HEK293T (cell line): ENCODE measurements at places on chromosomes 3 and 15.

- DNase-seq = no peak
These were observed 95.3 kb downstream of the IGF2BP2 start for GRCh38 chr3:185729337-185730055.

GRCh38 chr3:5732081-5732480 is 544.6 kb downstream of the EDEM1 start:
- DNase-seq = no peak

- peak; percentile 4 for DNase-seq
These were observed 56.9 kb downstream of the LRCH3 start for GRCh38 chr3:197847866-197848401.

- no peak for DNase-seq
These were observed 361.1 kb upstream of the CDIN1 start for GRCh38 chr15:36218322-36218721.

DNA sequence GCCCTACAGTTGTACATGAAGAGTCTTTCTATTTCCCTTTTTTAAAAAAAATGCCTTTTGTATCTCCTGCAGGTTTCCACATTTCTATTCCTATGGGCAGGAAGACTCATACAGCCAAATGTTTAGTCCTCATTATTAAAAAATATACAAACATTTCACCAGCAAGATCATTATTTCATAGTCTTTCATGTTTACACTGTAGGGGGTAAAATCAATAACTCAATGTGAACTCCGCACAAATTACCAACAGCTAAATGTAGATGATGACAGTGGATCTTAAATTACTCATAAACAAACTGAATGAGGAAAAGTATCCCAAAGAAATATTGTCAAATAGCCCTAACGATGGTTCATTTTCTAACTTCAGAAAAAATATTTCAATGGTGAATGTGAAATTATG is 99.5 kb downstream of the MAGI1 start:
- no peak for DNase-seq

GRCh38 chr3:54773271-54773670 is 154.6 kb downstream of the LRTM1 start:
- DNase-seq = no peak

GRCh38 chr3:60027335-60027734 is 977.5 kb upstream of the CFAP20DC start:
- DNase-seq = no peak

DNA sequence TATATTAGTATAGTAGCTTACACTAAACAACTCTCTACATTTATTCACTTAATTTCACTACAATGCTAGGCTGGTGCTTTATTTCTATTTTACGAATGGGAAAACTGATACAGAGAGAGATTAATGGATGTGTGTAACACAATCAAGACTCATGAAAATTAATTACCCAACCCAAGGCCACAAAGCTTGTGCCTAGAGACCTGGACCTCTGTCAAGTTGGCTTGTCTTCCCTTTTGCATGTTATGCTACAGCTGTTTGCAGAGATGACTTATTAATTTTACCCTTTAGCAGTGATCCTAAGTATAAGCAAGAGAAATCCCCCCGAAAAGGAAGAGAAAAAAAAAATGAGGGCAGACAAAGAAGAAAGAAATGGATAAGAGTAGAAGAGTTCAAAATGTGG is 162.5 kb downstream of the C3orf38 start:
- no peak for DNase-seq

DNA sequence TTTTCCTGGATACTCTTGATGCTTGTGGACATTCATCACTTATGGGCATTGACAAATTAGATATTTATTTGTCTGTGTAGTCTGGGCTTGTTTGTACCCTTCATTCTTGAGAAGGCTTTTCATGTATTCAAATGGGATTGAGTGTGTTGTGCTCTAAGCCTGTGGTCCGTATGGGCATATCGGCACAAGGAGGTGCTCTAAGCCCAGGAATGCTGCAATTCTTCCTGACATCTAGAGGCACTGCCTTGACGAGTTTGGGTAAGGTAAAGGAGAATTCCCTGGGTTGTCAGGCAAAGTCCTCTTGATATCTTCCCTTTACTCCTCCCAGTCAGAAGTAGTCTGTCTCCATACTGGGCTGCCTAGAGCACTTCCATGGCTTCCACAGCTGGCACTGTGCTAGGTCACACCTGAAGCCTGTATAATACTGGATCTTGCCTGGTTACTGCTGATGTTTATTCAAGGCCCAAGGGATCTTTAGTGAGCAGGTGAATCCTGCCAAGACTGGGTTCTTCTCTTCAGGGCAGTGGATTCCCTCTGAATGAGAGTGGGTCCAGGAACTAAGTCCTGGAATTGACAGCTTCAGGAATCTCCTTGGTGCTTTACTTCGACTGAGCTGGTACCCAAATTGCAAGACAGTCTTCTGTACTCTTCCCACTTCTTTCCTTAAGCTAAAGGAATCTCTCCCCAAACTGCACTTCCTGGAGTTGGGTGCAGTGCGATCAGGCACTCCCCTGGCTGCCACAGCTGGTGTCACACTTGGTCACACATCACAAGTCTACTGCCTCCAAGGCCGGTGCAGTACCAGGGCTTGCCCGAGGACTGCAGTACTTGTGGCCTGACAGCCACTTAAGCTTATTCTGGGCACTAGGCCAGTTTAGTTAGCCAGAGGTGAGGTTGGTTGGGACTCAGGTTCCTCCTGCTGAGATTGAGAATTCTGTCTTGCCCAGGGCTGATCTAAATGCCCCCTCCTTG is 46.0 kb downstream of the GALK2 start:
- DNase-seq = peak; percentile 13

DNA sequence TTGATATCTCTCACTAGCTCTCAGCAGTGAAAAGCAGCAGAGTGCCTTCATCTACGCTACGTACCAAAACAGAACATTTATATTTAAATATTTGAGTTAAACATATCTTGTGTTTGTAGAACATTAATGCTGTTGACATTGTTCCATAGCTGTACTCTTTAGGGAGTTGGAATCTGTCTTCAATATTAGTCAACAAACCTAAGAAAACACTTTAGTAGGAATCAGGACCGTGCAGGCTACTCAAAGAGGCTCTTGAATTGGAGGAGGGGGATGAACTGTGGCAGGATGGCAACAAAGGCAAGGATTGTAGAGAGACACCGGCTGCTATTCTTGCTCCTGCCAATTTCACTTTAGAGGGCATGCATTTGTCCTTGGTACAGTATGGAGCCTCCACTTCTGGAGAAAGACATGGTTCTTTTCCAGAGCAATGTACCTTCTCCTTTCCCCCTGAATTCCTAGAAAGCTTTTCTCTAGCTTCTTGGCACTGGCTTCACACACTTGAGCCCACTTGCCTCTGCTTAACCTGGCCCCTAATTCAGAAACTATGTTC is 265.9 kb downstream of the CD47 start:
- DNase-seq = no peak

DNA sequence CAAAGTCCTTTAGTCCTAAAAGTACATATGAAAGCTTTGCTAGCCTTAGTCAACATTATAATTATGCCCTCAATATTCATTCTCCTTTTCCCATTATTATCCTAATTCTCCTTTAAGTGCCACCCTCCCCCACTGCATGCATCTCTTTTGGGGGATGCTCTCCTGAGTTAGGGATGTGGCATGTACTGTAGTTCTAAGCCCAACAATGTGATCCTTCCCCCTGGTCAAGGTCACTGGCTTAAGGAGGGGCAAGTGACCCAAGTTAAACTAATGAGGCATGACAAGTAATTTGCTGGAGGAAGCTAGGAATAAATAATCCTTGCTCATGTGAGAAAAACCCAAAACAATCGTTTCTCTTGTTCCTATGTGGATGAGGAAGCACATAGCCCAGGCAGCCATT is 343.9 kb upstream of the SUCLG2 start:
- no peak for DNase-seq

GRCh38 chr15:94230883-94231722 is at the start of gene MCTP2:
TSS of gene MCTP2 (plus strand) at chr15:94231561. CDS start at chr15:94298266, 66,705 bp downstream.
- DNase-seq = no peak

DNA sequence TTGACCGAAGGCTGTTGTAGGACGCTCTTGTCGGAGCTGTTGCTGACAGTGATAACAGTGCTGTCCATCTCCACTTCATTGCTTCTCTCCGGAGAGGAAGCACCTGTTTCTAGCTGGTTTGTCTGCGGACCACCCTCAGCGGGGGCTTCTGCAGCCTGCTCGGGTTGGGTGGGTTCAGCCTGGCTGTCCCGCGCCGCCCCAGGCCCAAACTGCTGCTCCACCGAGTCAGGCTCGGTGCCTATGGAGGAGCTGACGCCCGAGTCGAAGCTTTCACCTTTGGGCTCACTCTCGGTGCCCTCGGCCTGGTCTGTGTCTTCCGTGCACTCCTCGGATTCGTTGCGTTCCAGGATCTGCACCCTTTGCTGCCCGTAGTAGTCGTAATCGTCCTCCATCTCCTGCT is 56.9 kb downstream of the TIGIT start:
- DNase-seq = no peak

DNA sequence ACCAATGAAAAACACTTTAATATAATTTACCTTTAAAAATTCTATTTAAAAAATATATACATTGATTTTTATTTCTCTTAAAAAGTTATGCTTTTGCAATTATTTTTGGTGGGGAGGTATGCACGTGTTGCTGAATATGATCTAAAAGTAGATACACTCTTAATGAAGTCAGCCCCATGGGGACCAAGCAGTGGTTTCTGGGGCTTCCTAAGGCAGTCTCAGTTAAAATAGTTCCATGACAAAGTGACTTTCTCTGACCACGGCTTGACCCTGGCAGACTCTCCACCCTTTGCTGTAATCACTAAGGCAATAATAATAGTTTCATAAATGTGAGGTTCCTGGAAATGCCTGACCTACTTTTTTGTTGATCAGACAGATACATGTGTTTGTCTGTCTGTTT is 50.4 kb downstream of the CCR4 start:
- no peak for DNase-seq

- DNase-seq = no peak
These were observed 1.7 kb downstream of the MEIS2 start for GRCh38 chr15:37098468-37099318.

- peak; percentile 64 for DNase-seq
These were observed 596 bp downstream of the PRKAR2A start for GRCh38 chr3:48847053-48847503.

DNA sequence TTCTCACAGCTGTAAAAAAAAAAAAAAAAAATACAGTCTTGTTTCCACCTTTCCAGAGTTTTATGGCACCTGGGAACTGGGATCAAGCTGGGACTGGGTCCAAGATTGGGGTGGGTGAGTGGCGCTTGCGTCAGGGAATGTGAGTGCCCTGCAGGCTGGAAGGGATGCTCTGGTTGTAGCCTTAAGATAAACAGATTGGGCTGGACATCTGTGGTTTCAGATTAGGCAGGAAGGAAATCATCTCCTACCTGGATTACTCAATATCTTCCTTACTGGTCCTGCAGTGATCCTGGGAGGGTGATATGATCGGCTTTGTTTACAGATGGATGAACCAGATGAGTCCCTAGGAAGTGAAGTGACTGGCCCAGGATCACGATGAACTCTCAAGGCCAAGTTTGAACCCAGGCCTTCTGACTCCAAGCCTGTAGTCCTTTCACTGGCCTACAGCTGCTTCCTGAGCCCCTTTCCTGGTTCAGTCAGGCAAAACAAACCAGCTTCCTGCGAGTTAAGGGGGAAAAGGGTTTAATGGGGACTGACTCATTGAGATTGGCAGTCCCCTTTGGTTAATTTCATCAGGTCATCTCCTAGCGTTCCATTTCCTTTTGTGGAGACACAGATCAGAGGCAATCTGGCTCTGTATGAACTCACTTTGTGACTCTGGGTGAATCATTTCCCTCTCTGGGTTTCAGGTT is 179.8 kb downstream of the THSD4 start:
- no peak for DNase-seq

DNA sequence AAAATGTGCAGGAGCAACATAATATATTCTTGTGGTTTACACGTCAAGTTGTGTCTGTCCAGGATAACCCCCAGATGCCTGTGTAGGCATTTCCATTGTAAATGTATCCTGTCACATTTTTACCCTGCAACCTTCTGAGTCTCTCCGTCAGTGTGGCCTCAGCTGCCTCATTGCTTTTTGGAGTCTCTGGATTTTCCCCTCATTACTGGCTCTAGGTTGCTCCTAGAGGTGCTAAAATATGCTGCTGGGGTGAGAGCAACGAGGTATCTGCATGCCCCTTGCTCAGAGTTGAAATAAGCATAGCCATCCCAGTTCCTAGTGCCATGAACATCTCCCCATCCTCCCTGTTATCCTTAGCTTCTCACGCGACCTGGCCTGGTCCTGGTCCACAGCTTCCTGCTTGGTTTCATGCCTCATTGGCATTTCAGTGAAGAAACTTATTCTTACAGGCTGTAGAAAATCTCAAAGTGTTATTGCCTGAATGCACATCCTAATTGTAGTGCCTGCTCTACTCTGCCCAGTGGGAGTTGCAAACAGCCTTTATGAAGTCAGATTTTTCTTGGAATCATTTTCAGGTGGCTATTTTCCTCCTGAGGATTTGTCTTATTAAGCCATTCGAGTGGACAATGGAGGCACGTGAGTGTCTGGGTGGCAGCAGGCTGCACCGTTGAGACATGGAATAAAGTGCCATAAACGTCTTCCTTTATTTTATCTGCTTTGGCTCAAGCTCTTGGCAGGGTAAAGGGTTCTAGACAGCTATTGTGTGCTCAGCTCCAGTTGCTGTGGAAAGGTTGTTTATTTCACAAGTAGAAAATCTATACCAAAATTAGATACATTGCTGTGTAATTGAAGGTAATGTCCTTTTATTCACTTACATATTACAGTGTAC is 33.2 kb downstream of the OXNAD1 start:
- no peak for DNase-seq

DNA sequence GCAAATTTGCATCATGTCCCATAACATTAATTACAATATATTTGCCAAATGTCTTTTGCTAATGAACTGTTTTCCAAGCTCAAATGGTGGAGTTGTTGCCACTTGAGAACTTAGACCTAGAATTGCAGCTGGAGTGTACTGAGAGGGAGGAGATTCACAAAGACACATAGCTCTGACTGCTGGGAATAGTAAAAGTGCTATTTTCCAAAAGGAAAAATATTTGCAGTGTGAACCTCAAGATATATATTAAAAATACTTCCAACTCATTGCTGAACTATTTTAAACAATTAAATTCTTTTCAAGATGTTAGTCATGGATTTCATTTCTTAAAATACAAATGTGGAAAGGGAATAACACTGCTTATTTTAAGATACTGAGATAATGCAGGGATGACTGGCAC is 666.8 kb upstream of the ARPP21 start:
- DNase-seq = no peak

DNA sequence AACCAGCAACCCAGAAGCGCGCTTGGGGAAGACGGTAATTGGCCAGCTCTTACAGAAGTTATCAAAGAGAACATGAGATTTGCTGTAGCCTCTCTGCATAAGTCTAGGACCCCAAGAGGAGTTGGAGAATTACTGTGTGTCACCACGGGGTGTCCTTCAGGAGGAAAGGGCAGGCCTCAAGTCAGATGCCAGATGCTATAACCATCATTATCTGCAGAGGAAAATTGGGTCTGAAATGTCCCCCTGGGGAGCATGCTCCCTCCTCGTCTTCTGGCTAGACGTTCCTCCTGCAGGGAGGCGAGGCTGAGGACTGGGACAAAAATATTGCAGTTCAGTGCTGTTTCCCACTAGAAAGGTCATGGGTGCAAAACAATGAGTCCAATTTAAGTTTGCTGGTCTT is 380.5 kb upstream of the CFAP20DC start:
- no peak for DNase-seq

GRCh38 chr3:120795959-120796358 is 53.4 kb downstream of the GTF2E1 start:
- no peak for DNase-seq
